ENCODE measurements at places on chromosomes 2 and 18.

DNA sequence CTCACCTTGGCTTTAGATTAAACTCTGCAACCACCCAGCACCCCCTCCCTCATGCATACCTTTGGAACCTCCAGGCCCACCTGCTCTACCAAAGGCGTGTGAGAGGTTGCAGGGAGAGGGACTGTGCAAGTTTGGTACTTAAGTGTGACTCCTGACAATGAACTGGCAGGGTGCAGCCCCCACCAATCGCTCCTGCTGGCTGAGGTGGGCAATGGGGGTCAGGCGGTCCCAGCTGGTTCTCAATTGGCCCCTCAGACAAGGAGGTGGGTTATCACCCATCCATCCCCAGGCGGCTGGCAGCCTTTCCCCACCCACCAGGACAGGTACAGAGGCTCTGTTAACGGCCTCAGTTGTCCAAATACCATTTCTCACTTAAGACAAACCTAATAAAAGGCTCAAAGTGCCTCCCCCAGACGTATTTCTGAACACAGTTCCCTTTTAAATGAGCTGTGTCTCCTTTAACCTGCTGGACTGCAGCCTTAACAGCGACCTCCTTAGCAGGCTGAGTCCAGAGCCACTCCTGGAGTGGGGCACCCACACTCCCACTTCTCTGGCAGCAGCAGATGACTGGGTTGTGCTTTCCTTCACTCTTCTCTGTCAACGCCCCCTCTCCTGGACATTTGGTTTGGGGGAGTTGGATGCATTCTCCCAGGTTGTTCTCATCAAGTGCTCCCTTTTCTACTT lies 169.2 kb upstream of the SMAD2 start:
- DNase-seq = no peak

DNA sequence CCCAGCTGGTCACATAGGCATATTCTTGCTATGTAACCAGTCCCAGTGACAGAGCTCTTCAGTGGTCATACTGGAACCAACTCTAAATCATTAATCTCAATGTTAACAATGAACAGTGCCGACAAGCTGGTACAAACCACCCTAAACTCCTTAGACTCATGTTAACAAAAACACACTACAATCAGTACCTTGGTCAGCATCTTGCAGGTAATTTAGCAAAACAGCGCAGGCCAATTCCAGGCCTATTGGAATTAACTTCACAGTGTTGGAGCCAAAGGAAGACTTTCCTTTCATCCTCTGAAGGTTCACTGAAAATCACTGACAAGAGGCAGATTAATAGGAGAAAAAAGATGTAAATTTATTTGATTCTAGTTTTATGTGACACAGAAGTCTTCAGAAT lies 396.4 kb downstream of the PIK3C3 start:
- DNase-seq = no peak

GRCh38 chr2:85234868-85235267 lies 92.9 kb downstream of the TGOLN2 start:
- DNase-seq = no peak

GRCh38 chr18:74519320-74520095 lies 14.8 kb upstream of the CNDP1 start:
- DNase-seq = no peak

GRCh38 chr2:120910956-120911951 lies 175.6 kb downstream of the GLI2 start:
- DNase-seq = no peak

- DNase-seq = no peak
Measured at GRCh38 chr2:190450363-190450762, 42.2 kb downstream of the MFSD6 start.

DNA sequence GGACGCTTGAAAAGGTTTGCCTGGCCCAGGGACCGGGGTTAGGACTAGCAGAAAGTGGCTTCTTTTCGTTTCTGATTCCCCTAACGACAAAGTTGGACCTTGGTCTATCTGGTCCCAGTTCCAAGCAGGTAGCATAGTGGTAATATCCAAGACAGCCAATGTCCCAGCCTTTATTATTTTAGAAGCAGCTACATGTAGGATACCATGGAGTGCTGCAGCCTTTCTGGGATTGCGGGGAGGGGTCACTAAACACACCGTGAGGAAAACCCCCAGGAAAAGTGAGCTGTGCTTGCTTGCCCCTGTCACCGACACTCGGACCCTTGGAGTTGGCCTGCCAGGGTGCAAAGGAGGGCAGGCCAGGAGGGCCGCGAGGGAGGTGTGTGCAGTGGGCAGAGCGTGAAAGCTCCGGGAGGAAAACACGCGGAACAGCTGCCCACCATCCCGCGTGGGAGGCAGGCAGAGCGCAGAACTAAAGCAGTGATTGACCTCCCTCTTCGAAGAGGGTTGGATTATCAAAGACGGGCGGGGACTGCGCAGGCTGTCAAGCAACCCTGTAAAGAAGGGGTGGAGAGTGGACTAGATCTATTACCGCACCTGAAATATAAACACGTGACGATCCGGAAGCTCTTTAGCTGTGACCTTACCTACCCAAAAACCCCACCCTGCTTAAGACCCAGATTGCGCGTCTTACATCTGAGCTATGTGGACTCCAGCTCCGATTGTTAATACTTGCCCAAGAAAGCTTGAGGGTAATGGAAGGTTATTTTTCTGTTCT lies 624 bp upstream of the MAP4K3 start:
- DNase-seq = peak; percentile 27

DNA sequence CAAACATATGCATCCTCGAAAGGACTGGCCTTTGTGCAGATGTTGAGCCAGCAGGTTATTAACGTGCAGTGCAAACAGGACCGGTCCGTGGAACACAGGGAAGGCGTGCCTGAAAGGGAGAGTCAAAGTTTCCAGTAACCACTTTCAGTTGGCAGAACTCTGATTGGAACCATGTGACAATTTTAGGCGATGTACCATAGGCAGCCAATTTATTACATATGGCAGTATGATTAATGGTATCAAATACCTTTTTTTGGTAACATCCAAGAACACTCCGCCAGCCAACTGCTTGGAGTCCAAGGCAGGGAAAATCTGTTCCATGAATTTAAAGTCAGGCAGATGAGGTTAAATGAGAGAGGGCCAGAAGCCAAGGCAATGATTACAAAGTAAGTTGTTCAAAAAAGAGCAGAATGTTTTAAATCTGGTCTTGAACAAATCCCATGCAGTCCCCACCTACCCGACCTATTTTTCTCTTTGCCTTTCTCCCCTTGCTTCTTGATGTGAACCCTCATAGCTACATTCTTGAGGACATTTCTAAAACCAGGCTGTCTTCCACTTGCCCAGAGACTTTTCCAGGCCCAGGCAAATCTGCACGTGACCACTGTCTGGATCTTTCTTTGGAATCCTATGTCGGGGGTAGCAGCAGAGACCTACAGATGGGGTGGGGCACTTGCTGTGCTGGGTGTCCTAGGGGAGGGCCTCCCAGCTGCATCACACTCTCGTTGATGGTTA lies 351.7 kb downstream of the HRH4 start:
- DNase-seq = no peak

DNA sequence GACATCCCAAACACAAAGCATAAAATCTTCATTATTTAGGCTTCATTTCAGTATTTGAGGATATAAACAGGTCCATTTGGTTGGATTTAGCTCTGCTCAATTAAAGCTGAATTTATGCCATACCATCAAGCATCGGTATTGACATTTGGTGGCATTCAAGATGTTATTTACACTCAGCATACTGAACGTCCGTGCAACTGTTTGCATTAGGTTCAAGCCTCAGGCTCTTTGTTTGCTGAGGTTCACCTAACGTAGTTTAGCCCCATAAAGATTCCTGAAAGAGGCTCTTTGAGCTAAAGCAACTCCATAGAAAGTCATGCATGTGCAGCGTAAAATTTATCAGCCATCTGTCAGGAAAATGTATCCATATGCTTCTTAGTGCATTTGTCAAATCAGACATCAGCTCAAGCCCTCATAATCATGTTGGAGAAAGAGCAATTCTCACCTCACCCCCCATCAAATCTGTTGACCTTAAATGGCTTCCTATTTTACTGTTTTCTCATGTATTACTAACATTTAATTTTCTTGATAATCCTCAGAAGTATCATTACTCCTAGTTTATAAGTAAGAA lies 366.9 kb downstream of the EPHA4 start:
- no peak for DNase-seq

GRCh38 chr2:240123821-240124650 lies 12.1 kb downstream of the COPS9 start:
- no peak for DNase-seq

- no peak for DNase-seq
Measured at GRCh38 chr18:8858888-8859511, 153.6 kb downstream of the MTCL1 start.

- no peak for DNase-seq
Measured at GRCh38 chr18:12628706-12629702, 28.9 kb downstream of the SPIRE1 start.

DNA sequence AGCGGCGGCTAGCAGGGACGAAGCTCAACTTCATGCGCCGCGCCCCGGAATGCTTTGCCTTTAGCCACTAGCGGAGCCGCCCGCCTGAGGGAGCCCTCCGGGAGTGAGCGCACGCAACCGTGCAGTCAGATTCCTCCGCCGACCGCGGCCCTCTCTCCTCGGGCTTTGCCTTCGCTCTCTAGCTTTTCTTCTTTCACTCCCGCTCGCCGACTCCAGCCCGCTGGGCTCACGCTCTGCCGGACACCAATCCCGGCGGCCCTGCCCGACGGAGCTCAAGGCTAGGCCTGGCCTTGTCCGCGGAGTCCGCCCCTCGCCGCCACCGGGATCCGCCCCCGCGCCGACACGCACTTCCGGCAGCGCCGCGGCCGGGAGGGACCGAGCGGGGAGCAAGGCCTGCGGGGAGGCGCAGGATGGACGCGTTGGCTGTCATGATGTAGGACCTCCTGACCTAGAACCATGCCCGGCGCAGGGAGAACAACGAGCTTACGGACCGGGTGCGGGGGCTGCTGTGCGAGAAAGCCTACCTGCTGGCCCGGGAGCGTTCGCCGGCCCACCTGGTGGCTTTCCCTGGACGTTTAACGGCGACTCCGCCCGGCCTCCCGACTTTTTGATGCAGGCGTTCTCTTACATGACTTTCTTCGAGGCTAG lies 40.8 kb upstream of the AKAIN1 start:
- DNase-seq = peak; percentile 89

DNA sequence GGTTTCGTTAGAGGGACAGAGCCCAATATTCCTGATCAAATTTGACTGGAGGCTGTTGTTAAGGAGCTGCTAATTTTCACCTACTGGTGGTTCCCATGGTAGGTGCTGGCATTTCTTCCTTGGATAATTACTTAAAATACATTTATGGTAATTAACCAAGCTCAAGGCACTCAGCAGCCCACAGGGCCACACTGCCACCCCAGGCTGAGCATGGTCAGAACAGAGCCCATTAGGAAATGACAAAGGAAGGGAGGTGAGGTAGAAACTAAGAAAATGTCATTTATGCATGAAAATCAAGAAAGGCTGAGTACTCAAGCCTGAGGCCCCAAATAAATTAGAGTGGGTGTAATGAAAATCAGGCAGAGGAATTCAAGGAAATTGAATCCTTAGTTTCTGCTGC lies 510.2 kb upstream of the GYPC start:
- DNase-seq = no peak

DNA sequence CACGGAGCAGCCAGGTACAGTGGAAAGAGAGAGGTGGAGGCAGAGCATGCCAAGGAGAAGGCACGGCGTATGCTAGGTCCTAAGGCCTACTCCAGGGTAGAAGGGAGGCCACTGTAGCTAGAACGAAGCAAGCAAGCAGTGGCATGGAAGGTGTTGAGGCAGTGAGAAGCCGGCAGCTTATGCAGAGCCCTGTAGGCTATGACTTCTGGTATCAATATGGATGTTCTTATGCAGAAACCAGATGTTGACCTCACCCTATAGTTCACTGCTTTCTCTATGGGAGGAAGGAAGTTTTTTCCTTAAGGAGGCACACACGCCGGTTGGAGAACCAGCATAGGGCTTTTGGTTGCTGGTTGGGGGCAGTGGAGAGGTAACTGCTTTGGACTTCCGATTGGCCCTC lies 6.1 kb downstream of the MGAT5 start:
- DNase-seq = no peak

DNA sequence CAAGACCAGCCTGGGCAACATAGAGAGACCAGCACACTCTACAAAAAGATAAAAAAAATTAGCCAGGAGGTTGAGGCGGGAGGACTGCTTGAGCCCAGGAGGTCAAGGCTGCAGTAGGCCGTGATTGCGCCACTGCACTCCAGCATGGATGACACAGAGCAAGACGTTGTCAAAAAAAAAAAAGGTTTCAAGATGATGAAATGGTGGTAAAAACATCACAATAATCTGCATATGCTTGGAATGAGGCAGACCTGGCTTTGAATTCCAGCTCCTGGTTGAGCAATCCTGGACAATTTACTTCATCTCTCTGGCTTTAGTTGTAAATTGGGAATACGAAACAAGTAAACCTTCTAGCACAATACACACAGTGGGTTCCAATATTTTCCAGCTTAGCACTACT lies 24.1 kb downstream of the USP40 start:
- no peak for DNase-seq

DNA sequence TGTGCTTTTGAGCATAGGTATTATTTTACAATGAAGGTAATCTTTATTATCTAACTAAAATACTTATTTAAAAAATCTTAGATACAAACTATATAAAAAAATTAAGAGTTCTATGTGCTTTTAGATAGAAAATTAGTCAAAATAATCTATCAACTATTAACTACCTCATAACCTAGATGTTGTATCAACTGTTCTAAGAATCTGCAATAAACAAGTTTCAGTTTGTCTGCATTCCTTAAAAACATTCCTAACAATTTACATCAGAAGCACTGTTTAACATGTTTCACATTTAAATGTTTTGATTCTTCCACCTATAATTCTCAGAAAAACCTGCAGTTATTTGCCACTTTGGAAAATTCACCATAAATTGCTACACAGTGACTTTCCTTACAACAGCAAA lies 33.3 kb downstream of the NDUFS1 start:
- no peak for DNase-seq

DNA sequence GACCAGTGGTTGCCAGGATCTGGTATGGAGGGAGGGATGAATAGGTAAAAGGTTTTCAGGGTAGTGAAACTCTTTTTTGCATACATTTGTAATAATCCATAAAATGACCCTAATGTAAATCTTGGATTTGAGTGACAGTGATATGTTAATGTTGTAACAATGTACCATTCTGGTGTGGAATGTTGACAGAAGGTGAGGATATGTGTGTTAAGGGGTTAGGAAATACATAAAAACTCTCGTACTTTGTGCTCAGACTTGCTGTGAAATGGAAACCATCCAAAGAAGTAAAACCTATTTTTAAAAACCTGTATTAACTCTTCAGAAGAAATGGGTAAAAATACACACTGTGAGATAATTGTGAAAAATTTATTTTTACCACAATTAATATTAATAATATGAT lies 66.2 kb downstream of the SYT4 start:
- DNase-seq = no peak

DNA sequence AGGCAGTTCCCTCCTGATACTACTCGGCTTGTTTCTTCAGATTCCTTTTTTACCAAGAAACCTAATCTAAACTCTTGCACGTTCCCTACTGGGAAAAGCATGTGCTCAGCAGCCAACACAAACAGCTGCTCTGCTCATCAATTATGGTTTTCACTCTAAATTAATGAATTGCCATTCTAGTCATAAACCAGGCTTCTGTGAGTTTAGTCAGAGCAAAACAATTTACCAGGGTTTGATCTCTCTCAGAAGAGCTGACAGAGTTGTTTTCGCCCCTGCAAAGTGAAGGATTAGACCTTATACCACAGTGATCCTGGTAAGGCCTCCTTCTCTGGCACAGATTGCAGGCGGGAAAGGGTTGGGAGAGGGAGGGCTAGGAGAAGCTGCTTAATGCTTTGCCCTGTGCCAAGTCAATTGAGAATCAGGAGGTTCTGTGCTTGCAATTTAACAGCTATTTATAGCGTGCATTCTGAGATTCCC lies 57.2 kb downstream of the REEP1 start:
- DNase-seq = no peak

Measured in stimulated activated CD4-positive, alpha-beta T cell treated with anti-CD3 and anti-CD28 coated beads, Interleukin-4, amount 100 ng/mL, for 1 hour (primary cell).